ENCODE measurements at places on chromosomes 6 and 20.
A peak's percentile ranks its signal among the peaks of the same experiment; 100 is the strongest.

DNA sequence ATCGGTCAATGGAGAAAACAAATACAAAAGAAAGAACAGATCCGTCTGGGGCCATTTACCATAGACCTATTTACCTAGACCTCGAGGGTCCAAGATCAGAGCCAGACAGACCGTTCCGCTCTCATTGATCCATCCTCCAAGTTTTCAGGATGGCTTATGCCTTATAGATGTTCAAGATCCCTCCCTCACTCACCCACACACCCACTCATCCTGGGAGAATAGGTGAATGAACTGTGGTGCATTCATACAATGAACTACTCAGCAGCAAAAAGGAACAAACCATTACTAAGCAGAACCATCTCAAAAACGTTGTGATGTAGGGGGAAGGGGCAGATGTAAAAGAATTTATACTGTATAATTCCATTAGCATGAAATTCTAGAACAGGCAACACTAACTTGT, 125.1 kb upstream of the RREB1 start:
- DNase-seq, result no peak

DNA sequence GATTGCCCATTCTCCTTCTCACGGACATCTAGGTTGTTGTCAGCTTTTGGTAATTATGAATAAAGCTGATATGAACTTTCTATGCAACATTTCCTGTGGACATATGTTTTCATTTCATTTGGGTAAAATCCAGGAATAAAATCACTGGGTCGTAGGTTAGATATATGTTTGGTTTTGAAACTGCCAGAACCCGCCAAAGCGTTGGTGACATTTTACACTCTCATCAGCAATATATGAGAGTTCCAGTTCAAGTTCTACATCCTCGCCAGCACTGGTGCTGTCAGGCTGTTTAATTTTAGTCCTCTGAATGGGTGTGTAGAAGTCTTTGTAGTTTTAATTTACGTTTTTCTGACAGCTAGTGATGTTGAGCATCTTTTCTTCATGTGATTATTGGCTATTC, 27.5 kb upstream of the LRFN2 start:
- DNase-seq, result no peak

DNA sequence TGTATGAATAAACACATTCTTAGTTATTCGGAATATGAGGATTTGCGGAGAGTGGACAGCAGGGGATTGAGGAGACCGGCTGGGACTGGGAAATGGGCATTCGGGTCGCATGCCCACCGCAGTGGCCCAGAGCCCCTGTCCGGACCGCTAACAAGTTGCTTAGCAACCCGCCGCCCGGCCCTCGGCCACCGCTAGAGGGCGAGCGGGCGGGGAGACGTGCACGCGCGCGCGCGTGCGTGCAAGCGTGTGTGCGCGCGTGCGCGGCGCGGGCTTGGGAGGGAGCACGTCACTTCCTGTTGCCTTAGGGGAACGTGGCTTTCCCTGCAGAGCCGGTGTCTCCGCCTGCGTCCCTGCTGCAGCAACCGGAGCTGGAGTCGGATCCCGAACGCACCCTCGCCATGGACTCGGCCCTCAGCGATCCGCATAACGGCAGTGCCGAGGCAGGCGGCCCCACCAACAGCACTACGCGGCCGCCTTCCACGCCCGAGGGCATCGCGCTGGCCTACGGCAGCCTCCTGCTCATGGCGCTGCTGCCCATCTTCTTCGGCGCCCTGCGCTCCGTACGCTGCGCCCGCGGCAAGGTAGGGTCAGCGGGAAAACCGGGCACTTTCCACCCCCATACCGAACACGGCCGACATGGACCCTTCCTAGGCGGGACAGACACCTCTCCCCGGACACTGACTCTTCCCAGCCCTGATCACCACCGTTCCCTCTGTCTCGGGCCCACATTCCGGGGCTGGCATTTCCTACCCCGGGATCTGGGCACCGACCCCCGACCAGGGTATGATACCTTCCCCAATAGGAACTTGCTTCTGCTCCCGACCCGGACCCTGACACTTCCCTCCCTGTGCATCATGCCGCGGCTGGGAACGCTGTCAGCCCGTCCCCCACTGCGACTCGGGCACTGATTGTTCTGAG, at the start of gene HM13:
Gene HM13 (plus strand): TSS at position 289 of the 918 bp plus-strand sequence. CDS start 110 bp downstream, at position 399.
- DNase-seq, result peak; percentile 82

DNA sequence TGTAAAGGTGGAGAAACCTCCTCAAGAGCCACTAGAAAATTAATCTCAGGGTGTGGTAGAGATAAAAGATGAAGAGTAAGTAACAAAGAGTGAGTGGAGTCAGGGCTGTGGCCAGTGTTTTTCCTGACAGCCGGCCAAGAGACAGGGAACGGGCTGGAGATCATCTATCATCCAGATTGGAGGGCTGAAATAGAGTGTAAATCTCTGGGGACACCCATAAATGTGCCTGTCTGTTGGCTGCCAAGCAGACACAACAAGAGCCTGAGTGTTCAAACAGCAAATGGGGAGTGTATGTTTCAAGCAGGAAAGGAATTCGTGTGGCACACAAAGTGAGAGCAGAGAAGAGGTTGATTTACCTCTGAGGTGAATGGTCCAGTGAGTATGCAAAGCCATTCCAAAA, 326.4 kb upstream of the KHDRBS2 start:
- DNase-seq, result no peak

- no peak for DNase-seq
These were observed 55.1 kb downstream of the KIF16B start for GRCh38 chr20:16517946-16518783.

- DNase-seq, result no peak
These were observed 86.6 kb upstream of the BMP2 start for GRCh38 chr20:6680854-6681253.

Measured in naive B cell (primary cell).